ENCODE measurements at places on chromosomes 5 and 9.

DNA sequence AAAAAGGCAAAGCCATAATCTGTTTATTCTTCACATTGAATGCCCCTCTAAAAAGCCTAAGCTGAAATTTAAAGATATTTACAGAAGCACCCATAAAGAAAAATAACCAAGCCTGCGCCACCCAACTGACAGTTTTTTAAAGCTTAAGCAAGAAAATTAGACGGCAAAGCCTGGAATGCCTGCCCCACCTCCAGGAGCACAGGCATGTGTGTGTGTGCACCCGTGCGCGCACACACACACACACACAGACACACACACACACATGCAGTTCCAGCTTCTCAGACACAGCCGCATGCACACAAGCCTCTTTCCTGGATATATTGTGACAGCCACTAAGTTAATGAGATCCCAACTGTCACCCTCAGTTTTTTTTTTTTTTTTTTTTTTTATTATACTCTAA lies 88.2 kb downstream of the FRMD3 start:
- no peak for DNase-seq

DNA sequence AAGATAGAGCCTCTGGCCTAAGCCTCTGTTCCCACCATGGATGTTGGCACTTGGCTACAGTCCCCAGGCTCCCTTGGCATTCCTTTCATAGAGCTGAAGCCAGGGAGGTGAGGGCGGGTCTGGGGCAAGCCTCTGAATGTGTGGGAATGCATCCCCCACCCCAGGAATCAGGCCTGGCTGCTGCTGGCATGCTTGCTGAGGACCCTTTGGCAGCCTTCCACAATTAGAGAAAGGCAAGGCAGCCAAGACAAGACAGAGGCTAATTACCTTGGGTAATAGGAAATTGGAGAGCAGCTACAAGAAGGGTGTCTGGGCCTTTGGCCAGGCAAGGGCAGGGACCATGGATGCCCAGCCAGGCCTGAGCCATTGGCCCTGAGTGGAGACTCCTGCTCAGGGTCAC lies 204.4 kb upstream of the TRIM32 start:
- no peak for DNase-seq

GRCh38 chr5:83118471-83118870 lies 41.1 kb downstream of the XRCC4 start:
- DNase-seq: no peak

- no peak for DNase-seq
These were observed 273.9 kb downstream of the NPR3 start for GRCh38 chr5:32984851-32985610.

- no peak for DNase-seq
These were observed 247.9 kb downstream of the PCSK5 start for GRCh38 chr9:76138360-76138759.

DNA sequence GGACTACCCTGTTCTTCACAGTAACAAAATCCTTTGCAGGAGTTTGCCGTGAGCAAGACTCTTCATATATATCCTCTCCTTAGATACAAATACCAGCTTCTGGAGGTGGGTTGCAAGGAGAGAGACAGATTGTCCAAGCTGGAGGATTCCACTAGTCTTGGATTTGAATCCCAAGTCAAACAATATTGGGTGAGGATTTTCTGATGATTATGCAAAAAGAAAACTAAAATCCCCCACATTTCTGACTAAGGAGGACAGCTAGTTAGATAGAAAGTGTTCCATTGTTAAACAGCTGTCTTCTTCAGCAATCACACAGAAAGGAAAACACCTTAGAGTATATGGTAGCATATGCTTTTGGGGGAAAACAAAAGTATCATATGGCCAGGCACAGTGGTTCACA lies 54.2 kb downstream of the KLF4 start:
- no peak for DNase-seq

DNA sequence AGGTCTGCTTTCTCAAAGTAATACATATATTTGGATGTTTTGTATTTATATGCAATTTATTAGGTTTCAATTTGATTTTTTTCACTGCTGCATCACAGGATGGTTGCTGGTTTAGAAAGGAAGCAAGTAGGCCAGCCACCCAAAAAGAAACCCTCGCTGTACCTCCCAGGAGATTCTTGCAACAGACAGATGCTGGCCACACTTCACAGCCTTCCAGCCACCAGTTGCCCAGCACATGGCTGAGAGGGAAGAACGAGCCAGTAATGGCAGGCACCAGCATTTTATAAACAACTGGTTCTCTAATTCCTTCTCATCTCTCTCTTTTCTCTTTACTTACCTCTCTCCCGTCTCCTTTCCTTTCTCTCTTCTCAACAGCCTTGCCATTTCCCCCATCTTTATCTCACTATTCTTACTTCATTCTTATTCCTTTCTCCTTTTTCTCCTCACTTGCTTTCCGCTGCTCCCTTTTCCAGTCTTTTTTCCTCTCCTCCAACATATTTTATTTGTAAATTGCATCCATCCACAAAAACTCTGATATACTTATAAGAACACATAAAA lies 38.9 kb downstream of the EFNA5 start:
- DNase-seq: no peak

- no peak for DNase-seq
These were observed 80.4 kb upstream of the ADAMTSL1 start for GRCh38 chr9:18393340-18394130.

DNA sequence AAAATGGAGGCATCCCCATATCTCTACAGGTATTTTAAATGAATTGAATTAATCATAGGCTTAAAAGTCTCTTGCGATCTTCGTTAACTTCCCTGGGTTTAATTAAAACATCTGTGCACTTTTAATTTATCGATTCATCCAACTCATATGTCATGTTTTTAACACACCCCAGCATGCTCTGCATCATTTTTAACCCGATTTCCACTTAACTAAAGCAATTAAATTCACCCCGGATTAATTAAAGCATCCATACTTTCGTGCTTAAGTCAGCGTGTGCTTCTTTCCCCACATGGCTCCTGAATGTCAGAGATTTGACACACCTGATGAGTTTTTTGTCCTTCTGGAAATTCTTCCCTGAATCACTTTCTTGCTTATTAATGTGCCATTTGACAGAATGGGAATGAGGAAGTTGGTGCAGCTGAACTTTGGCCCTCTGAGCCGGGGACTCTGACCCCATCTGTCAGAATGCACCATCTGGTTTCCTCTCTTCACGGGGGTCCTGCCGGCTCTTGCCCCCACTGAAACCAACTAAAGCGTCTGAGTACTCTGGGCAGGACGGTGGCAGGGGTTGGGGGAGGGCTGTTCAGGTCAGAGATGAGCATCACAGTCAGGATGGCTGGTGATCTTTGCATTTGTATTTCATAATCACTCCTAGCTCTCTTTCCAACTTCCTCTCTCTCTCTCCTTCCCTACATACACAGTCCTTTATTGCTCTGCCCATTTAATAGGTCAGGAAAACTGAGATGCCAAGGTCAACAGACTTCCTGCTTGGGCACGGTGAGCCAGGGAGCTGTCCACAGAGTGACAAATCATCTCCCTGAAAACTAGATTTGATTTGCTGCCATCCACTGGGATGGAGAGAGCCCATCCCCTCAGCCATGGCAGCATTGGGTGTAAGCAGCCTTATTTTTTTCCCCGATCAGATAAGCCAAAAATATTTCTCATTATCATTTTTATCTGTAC lies 180.3 kb upstream of the WWC1 start:
- no peak for DNase-seq

- DNase-seq: no peak
These were observed 193.6 kb downstream of the DRD1 start for GRCh38 chr5:175250426-175250825.

DNA sequence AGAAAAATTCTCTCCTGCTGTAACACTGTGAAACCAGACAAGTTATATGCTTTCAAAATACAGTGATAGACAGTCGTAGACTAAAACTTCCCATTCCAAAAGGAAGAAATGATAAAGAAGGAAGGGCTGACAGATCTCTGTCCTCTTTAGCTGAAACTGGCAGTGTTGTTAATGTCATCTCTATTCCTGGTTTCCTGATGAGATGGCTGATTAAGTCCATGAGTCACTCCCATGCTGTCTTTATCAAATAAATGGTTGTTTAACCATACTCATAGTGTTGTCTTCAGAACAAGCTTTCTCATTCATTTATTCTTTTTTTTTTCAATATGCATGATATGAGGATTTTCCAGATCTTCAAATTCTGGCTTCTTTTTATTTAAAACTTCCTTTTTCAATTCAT lies 952.2 kb upstream of the WWC1 start:
- no peak for DNase-seq

DNA sequence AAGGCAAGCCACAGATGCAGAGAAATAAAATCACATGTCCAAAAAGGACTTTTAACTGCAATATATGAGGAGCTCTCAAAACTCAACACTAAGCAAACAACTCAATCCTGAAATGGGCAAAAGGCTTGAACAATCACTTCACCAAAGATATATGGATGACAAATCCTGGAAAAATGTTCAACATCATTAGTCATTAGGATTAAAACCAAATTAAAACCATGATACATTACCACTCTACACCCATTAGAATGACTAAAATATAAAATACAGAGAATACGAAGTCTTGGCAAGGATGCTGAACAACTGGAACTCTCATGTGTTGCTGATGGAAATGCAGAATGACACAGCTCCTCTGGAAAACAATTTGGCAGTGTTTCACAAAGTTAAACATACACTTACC lies 277.4 kb downstream of the TLE1 start:
- no peak for DNase-seq

- no peak for DNase-seq
These were observed 31.0 kb downstream of the SNX18 start for GRCh38 chr5:54548565-54548964.

DNA sequence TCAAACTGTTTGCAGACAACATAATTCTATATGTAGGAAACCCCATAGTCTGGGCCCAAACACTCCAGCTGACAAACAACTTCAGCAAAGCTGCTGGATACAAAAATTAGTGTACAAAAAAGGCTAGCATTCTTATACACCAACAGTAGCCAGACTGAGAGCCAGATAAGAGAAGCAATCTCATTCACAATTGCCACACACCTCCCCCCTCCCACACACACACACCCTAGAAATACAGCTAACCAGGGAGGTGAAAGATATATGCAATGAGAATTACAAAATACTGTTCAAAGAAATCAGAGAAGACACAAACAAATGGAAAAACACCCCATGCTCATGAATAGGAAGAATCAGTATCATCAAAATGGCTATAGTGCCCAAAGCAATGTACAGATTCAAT lies 9.0 kb downstream of the MTREX start:
- DNase-seq: no peak

Data from stimulated activated CD8-positive, alpha-beta memory T cell treated with anti-CD3 and anti-CD28 coated beads, Interleukin-4, amount 100 ng/mL, for 1 hour (primary cell).